ENCODE measurements at places on chromosomes 5 and 9.

GRCh38 chr9:76032797-76033373, 142.4 kb downstream of the PCSK5 start:
- DNase-seq, result no peak

DNA sequence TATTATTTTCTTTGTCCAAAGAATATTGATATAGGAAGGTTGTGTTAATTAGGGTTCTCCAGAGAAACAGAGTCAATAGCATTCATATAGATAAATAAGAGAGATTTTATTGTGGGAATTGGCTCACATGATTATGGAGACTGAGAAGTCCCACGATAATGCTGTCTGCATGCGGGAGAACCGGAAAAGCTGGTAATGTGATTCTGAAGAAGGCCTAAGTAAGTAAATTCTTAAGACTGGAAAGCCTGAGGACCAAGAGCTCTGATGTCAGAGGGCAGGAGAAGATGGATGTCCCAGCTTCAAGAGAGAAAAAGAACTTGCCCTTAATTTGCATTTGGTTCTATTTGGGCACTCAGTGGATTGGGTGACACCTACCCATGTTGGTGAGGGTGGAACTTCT, 307.4 kb upstream of the C9orf72 start:
- DNase-seq, result no peak

GRCh38 chr5:177141496-177141895, 7.9 kb downstream of the NSD1 start:
- no peak for DNase-seq

- DNase-seq, result no peak
These were observed 187.1 kb downstream of the ARHGEF28 start for GRCh38 chr5:73812962-73813588.

DNA sequence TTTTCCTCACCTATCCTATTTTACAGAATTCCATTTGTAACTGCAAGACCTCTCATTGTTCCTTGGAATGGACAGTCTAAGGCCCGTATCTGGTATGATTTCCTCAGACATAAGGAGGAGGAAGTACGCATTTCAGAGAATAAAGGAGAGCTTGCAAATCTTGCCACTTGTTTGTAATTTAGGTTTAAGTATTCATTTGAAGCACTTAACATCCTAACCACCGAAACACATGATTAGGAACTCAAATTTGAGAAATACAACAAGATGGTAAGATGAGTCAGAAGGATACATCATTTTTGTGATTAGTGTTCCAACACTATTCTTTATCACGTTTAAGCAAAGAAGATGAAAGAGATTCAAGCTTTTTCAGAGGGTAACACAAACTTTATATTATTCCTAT, 3.9 kb upstream of the ZCCHC9 start:
- DNase-seq, result no peak

- peak; percentile 23 for DNase-seq
These were observed 82.8 kb downstream of the SLIT3 start for GRCh38 chr5:169218176-169218575.

DNA sequence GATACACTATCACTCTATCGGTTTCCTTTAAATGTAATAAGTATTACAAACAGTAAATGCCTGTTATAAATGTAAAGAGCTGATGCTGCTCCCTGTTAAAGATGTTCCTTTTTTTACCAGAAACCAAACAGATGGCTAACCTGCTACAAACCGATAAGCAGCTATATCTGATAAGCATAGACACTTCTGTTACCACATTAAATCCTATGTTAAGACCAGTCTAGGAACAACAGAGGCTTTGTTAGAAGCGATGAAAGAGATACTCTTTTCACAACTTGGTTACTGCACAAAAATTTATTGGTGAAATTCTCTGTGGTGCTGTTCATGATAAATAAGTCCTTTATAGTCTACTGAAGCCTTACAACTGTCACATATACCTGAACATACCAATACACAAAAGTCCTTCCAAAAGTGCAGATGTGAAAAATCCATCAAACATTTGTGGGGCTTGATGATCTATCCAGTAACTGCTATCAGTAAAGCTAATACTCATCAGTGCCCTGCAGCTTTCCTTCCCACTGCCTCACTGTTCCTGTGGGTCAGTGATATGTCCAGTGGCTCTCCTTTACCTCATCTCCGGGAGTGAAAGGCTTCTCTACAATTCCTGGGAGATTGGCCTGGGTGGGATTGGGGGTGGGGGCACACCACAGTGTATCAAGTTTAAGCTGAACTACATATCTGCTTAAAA, 25.8 kb upstream of the PRXL2C start:
- peak; percentile 45 for DNase-seq

DNA sequence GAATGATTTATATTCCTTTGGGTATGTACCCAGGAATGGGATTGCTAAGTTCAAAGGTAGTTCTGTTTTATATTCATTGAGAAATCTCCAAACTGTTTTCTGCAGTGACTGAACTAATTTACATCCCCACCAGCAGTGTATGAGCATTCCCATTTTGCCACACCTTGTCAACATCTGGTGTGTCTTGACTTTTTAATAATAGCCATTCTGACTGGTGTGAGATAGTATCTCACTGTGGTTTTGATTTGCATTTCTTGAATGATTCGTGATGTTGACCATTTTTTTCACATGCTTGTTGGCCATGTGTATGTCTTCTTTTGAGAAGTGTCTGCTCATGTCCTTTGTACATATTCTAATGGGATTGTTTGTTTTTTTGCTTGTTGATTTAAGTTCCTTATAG, 421.5 kb downstream of the KIAA0825 start:
- DNase-seq, result no peak

DNA sequence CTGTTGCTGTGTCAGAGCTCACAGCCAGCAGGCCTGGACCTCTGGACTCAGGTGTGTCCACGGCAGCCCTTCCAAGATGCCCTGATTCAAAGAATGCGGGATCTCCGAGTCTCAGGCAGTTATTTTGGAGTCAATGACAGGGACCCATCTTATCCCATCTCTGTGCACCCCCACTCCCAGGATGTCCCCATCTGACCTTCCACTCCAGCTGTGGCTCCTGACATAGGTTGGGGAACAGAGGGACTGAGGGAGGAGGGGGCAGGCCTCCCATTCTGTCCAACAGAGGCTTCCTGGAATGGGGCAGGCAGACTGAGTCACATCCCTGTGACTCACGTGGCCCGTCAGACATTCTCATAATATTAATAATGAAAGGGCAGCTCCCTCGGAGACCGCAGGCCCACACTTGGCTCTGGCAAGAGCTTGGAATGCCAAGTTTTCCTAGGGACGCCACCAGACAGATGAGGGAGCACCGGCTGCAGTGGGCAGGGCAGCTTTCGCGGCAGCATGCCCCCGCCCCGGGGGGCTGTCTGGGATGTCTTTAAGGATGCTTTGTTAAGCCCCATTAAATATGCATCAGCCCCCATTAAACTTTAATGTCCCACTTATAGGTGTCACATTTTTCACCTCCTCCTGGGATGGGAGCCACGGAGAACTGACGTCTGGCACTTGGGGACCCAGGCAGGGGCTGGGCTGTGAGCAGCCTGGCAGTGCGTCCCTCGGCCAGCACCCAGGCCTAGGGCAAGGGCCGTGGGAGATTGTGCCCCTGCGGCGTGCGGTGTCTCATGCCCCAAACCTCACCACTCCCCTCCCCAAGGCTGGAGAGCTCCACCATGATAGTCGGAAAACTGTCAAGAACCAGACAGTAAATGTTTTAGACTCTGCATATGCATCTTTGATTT, 23.6 kb upstream of the FIBCD1 start:
- no peak for DNase-seq

- no peak for DNase-seq
These were observed 455.3 kb upstream of the TUSC1 start for GRCh38 chr9:26133537-26133936.

DNA sequence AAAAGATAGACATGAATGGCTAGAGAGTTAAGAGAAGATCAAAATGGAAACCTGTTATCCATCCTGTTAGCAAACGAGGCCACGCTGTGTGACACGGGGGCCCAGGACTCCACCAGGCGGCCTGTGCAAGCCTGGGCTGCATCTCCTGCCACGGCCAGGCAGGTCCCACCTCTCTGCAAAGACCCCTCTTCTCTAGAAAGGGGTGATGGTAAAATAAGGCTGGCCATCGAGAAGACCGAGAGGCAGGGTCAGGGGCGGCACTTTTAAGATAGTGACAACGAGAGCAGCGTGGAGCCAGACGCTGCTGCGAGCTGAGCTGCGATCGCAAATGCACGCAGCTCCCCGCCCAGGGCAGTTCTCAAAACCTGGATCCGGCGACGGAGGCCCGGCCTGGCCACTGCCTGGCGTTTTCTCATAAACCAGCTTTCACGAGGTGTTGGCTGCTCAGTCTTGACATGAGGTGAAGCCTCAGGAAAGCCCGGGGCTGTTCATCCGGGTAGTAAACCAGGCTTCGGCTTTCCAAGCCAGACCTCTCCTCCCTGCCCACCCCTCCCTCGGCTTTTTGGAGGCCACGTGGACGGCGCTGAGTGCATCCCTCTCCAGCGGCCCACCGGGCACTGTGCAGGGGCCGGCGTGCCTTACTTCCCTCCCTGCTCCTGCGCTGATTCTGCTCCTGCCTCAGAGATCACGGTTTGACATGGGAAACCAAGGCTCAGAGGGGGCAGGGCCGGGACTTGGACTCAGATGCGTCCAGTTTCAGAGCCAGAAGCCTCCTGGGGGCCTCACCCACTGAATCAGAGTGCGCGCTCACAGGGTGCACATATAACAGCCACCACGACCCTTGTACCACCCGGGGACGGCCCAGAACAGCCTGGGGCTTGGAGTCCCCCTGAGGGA, 151.6 kb upstream of the PHYKPL start:
- DNase-seq, result no peak

DNA sequence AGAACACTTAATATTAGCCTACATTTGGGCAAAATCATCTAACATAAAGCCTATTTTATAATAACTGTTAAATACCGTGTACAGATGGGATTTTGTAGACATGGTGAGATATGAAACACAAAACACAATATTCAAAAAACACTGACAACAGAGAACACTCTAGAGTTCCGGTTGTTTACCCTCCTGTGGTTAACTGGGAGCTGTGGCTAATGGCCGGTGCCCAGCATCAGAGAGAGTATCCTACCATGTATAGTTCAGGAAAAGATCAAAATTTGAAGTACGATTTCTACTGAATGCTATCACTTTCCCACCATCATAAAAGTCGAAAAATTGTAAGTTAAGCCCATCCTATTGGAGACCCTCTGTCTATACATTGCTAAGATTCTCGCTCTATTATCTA, 2.4 kb downstream of the CAMK4 start:
- no peak for DNase-seq

GRCh38 chr5:108924457-108924961, 176.8 kb downstream of the FER start:
- peak; percentile 11 for DNase-seq

GRCh38 chr9:22528485-22528884, 81.9 kb downstream of the DMRTA1 start:
- peak; percentile 53 for DNase-seq

DNA sequence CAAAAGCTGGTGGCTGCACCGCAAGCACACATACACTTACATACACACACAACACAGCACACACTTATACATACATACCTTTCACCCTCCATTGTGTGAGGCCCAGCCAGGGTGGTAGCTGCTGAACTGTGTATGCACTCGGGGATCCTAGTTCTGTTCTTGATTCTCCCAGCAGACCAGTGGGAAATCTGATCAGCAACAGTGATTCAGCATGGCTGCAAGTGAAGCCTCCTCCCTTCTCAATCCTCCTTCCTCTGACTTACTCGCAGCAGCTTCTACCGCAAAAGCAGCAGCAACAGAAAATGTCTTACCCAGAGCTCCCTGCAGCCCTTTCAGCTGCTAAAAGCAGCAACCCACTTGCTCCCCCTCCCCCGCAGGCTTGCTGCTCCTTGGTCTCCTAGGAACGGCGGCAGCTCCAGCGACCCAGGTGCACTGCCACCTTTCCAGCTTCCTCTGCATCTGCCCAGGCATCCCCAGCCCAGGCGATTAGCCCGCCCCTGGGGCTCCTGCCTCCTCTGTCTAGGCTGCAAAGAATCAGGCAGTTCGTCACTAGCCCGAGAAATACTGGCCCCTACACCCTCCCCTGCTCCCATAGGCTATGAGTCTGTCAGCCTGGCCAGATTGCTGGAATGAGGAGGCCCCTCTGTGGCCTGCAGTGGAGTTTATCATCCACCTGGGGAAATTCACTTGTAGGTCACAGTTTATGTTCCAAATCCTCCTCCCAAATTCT, at the start of gene KLHL3:
Gene KLHL3 (minus strand): TSS at position 535 of the 730 bp plus-strand sequence. CDS start 443 bp downstream, at position 92.
- DNase-seq, result peak; percentile 84

GRCh38 chr5:51829230-51829629, 446.0 kb downstream of the ISL1 start:
- no peak for DNase-seq

DNA sequence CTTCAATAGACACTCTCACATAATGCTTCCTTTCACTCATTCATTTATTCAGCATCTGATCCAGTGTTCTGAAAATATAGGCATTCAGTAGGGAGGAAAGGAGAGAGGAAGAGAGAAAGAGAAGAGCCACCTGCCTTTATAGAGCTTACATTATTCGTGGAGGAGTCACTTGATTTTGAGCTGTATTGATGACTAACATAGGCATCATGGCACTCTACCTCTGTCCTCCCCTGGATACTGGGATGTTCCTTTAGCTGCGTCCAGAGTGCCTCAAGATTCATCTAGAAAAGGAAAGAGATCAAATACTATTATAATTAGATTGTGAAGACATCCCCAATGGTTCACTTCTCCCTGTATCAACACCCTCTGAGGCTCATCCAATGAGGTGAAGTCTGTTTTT, 345.1 kb downstream of the SPATA31D1 start:
- DNase-seq, result no peak

GRCh38 chr5:36839489-36840476, 36.8 kb upstream of the NIPBL start:
- no peak for DNase-seq

DNA sequence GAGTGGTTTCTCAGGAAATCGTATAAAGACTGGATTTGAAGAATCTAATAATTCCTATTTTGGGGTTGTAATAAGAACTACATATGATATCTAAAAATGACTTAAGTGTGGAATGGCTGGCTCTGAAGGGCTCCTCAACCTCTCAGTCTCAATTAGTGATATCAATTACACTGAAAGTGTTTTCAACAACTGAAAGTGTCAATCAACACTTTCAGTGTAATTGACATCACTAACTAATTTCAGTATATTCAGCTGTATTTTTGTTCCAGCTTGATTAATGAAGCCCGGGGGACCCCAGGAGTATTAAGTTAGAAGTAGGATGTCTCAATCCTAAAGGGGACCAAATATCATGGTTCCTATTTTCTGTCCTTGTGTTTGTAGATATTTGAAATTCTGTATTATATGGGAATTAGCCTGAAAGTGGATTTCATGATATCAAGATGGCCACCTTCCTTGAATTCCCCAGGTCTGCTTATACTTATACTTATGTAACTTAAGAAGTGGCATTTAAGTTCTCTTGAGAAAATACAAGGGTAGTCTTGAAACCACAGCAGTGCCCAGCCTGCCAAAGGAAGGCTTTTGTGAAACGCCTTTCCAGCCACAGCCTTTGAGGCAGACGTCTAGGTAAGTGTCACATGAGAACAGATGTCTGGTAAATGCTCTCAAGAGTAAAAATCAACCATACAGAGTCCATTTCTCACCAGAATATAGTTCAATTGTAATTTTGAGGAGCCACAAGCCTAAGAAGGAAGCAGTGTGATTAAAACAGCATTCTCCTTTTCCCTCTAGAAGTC, 4.6 kb downstream of the BASP1 start:
- DNase-seq, result no peak

All from NCI-H82 (cell line).